ENCODE measurements at places on chromosomes 7 and 10.
A peak's percentile ranks its signal among the peaks of the same experiment; 100 is the strongest.

DNA sequence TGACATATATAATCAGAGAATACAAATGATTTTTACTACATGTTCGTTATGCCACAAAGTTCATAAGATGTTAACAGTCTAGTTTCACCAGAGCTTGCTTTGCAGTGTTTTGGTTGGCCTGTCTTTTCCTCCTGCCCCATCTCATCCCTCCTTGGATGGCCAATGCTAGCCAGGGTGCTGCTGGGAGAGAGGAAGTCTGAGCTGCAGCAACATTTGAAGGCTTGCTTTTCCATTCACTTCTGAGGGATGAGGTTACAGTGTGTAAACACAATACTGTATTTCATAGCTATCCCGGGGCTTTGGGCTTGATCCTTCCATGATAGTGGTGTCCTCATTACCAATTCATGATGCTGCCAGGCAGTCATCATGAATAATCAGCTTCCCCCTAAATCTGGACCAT is 170.5 kb downstream of the RAB11FIP2 start:
- DNase-seq: no peak

GRCh38 chr10:101139421-101139911 is 8.4 kb downstream of the TLX1 start:
- peak; percentile 58 for DNase-seq

GRCh38 chr7:73560109-73560835 is 2.8 kb upstream of the BCL7B start:
- no peak for DNase-seq

GRCh38 chr7:66013938-66014337 is 31.9 kb upstream of the GUSB start:
- peak; percentile 33 for DNase-seq

- DNase-seq: no peak
Observed at GRCh38 chr7:726854-727103, 280 bp downstream of the DNAAF5 start.

DNA sequence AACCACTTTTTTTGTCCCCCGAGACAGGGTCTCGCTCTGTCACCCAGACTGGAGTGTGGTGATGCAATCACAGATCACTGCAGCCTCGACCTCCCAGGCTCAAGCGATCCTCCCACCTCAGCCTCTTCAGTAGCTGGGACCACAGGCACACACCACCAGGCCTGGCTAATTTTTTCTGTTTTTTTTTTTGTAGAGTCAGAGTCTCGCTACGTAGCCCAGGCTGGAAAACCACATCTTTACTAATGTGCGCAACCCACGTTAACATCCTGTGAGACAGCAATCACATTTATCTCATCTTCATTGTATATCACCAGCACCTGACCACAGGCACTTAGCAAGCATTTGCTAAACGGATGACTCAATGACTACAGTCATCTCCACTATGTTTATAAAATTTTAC is 77.8 kb upstream of the ATP6V0A4 start:
- DNase-seq: no peak

Data from right kidney (tissue), 9 donors.